ENCODE measurements at places on chromosomes 5 and 9.

DNA sequence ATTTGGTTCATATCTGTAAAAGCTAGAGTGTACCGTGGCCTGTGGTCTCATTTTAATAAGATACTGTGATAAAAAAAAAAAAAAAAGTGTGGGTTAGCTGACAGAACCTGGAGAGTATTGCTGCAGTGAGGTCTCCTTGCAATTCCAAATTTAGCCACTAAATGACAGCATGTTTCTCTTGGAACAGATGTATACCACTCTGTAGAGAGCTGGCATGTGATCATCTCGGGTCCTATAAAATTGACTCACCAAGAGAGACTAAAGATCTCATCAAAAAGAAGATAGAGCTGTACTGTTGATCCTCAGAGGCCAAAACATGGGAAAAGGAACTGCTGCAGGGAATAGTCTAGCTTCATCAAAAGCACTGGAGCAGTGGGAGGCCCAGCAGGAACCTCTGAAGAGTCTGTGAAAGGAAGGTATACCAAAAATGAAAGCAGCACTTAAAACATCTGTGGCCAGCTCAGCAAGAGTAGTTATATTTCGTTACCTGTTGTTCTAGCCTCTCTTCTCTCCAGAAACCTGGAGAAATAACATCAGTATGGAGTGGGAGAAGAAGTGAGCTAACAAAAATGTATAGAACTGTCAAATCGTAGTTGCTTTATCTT lies 826.8 kb downstream of the EFNA5 start:
- DNase-seq, result no peak

GRCh38 chr5:39355324-39355723 lies 9.0 kb downstream of the C9 start:
- no peak for DNase-seq

DNA sequence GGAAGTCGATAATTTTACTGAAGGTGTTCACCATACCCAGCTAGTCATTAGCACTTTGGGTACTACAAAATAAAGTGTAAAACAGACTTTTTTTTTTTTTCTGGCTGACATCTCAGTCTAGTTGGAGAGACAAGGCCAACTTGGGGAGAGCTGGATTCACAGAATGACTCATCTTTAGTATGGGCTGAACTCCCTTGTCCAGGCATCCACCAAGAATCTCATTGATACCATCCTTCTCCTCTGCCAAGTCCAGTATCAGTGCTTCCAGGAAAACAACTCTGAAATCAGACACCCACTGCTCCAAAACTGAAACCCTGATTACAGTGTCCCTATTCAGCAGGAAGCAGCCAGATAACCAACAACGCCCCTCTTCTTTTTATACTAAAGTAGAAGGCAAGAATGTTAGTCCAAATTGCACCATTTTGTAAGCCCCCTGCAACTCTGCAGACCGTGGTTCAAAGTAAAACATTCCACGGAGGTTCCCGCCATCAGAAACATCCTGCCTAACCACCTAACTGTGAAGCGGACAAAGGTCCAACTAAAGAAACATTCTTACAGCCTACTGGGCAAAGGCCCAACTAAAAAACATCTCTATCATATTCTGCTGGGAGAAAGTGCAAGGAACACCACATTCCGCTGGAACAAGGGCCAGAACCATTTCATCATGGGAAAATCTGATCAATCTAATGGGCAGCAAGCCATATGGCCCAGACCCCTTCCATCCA lies 728.2 kb downstream of the BRINP1 start:
- DNase-seq, result no peak

GRCh38 chr5:35922468-35922867 lies 16.0 kb downstream of the CAPSL start:
- no peak for DNase-seq

DNA sequence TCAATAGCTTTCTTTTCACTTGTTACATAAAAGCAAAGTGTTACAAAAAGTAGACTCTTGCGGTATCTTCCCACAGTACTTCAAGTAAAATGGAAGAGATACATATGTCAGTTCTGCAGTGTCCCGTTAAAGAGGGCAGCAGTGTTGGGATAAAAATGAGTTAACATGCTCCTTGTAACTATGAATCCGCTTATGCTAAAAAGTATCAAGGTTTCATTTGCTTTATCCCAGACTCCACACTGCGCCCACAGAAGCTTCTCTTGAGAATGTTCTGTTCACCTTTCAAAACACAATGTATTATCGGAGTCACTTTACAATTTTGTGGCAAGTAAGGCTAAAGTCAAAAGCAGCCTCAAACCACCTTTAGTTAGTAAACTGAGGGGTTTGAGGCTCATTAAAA lies 790 bp downstream of the PTAR1 start:
- DNase-seq, result no peak

GRCh38 chr9:134776080-134776796 lies 104.4 kb upstream of the FCN2 start:
- DNase-seq, result no peak

DNA sequence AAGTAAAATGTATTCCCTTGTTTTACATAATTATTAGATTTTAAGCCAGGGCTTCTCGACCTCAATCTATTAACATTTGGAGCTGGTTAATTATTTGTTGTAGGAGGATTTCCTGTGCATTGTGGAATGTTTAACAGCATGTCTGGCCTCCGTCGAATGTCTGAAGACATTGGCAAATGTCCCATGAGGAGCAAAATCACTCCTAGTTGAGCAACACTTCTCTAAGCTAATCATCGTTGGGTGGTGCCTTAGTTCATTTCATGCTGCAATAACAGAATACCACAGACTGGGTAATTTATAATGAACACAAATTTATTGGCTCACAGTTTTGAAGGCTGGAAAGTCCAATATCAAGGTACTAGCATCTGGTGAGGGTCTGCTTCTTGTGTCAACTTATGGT lies 13.4 kb upstream of the VPS13A start:
- DNase-seq, result no peak

- no peak for DNase-seq
Observed at GRCh38 chr5:81898403-81898802, 73.4 kb upstream of the ATG10 start.

- no peak for DNase-seq
Observed at GRCh38 chr5:168747987-168748777, 169.0 kb upstream of the PANK3 start.

DNA sequence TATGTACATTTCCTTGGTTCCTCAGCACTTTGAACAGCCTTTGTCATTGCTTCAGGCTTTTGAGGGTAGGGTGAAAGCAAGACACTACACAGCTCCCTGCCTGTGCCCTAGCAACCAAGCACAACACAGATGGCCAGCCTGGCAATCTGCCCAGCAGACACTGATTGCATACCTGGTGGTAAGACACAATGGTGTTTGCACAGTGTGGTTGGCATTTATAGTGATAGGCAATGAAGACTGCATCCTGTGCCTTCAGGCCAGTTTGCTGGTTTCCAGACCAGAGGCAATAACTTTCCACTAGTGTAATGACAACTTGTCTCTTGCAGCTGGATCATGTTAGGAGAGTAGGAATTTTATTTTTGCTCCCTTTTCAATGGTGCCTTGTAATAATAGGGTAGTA lies 144.5 kb upstream of the TNC start:
- DNase-seq, result no peak

DNA sequence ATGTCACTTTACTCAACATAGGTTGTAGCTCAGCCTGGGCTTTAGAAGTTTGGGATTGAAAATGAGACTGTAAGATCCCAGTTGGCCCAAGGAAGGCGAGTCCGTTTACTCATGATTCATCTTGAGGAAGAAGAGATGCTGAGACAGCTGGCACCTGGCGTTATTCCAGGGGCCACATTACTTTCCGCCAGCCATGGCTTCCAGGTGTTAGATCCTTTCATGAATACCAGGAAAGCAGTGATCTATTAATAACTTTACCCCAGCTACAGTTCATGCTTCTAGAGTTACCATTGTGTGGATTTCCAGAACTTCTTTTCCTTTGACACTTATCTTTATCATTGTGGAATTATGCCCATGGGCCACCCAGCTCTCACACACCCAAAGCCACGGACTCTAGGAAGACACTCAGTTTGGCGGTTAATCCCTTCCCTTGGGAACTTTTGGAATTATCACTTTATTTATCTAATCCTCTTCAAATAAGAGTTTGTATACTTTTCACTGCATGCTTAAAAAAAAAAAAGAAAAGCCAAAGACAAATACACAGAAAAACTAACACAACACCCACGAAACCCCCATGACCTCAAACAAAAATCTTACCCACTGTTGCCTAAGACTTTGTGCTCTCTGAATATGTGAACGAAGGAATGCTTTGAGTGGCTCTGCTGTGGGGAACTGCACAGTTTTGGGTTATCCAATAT lies 26.9 kb downstream of the RAI14 start:
- no peak for DNase-seq

GRCh38 chr5:178338750-178339144 lies 106.1 kb upstream of the PHYKPL start:
- no peak for DNase-seq

All from effector CD4-positive, alpha-beta T cell (primary cell).